ENCODE measurements at places on chromosomes 5 and 9.

DNA sequence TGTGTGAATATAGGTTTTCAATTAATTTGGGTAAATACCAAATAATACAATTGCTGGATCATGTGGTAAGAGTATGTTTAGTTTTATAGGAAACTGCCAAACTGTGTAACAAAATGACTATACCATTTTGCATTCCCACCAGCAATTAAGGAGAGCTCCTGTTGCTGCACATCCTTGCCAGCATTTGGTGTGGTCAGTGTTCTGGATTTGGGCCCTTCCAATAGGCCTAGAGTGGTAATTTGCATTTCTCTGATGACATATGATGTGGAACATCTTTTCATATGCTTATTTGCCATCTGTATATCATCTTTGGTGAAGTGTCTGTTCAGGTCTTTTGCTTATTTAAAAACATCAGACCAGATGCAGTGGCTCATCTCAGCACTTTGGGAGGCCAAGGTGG, 11.6 kb upstream of the RFK start:
- DNase-seq: no peak

- peak; percentile 82 for DNase-seq
Measured at GRCh38 chr9:110183208-110184145, 24.5 kb downstream of the C9orf152 start.

DNA sequence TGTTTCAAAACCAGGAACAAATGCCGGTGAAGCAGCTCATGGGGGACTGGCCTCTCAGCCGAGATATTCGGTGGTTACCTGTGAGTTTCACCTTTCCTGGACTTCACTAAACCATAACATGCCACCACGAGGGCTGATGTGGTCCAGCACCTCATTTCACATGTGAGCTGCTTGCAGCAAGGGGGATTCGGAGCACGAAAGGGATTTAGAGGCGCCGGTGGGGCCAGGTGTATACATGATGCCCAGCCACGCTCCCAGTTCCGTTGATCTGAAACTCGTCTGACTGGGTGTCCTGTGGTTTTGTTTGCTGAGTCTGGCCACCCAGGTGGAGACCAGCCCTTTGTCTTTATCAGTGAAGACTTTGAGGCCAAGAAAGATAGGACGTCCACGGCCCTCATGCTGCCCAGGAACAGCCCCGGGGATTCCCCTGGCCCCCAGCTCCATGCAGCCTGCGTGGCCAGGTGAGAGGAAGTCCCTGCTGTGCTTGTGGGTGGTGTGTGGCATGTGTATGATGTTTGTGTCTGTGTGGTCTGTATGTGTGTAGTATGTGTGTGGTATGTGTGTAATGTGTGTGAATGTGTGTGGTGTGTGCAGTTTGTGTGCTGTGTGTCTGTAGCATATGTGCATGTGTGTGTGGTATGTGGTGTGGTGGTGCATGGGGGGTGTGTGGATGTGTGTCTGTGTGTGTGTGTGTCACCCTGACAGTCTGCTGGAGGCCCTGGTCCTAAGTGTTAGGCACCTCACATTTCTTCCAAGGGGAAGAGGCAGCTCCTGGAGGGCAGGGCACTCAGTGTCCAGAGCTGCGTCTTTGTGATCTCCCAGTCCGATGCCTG, 23.4 kb downstream of the PHF2 start:
- no peak for DNase-seq

DNA sequence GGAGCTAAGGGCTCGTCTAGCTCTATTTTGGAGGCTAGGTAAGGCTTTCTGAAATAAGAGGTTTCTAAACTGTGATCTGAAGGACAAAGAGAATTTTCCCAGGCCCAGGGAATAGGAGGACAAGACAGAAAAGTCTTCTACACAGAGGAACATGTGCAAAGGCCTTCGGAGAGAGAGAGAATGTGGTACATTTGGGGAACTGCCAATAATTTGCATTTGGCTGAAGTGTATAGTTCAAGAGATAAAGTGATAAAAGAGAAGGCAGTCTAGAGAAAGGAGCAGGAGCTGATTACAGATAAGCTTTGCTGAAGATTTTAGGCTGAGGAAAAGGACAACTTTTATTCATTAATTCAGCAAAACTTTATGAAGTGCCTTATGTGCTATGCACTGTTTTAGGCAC, 214.4 kb upstream of the ELL2 start:
- peak; percentile 48 for DNase-seq

- no peak for DNase-seq
Measured at GRCh38 chr5:36919238-36919637, 42.7 kb downstream of the NIPBL start.

- no peak for DNase-seq
Measured at GRCh38 chr9:15576350-15577050, 23.7 kb downstream of the CCDC171 start.

GRCh38 chr9:81824802-81825730, 103.2 kb upstream of the SPATA31D4 start:
- no peak for DNase-seq

GRCh38 chr5:132228241-132229035, 785 bp upstream of the P4HA2 start:
- DNase-seq: no peak

DNA sequence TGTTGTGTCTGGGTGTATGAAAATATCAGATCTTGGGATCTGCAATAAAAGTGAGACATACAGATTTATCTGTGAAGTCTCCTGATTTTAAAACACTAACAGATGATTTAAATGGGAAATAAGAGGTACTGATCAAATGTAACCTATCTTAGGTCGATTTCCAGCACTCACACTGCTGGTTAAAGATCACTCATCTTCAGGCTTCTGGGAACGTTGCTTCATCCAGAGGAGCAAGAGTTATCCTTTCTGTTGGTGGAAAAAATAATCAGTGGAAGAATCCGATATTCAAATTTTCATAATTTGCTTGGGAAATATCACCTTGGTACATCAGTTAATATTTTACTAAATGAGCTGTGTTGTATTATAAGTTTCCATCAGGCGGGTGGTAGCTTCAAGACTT, 876.8 kb upstream of the WWC1 start:
- DNase-seq: no peak

DNA sequence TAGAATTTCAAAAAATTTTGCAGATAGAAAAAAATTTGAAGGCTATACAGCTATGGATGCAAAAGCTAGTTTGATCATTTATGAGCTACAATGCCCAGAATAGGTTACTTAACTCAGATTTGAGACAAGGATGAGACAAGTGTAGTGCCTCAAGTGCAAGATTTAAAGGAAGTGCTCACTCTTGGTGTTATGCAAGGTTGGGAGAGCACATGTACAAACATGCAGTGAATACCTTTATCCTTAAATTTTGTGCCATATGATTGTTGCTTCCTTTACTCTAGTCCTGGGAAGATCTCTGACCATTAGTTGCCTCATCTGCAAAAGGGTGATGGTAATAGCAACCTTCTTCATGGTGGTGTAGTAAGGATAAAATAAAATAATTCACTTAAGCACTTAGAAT, 31.7 kb upstream of the PPP2R2B start:
- no peak for DNase-seq

- DNase-seq: peak; percentile 15
Measured at GRCh38 chr5:142817949-142818431, 47.8 kb downstream of the ARHGAP26 start.

GRCh38 chr5:170471551-170472178, 32.2 kb upstream of the KCNIP1 start:
- no peak for DNase-seq

- peak; percentile 57 for DNase-seq
Measured at GRCh38 chr5:156379206-156379605, 52.2 kb downstream of the SGCD start.

- DNase-seq: no peak
Measured at GRCh38 chr5:173796721-173797495, 91.2 kb upstream of the CPEB4 start.

GRCh38 chr5:54113060-54113459, 197.3 kb downstream of the ARL15 start:
- no peak for DNase-seq

All from fibroblast of upper back skin (primary cell).